ENCODE measurements at places on chromosomes 12 and 14.

- DNase-seq = no peak
Measured at GRCh38 chr12:43120150-43120549, 431.9 kb downstream of the ADAMTS20 start.

DNA sequence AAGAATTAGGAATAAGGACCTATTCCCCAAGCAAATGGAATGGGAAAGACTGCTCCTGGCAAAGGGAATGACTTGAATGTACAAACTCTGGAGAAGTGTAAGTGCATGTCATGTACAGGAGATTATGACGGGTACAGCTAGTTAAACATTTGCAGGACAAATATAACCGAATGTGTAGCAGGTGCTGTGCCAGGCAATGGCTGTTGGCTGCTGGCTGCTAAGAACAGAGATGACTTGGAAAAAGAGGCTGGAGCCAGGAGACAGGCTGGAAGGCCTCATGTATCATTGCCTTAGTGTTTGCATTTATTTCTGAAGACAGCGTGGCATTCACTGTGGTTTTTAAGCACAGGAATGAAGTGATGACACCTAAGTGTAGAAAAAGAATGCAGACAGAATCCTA lies 136.8 kb downstream of the TTC8 start:
- DNase-seq = no peak

- no peak for DNase-seq
Measured at GRCh38 chr12:75994069-75994740, 37.4 kb downstream of the PHLDA1 start.

DNA sequence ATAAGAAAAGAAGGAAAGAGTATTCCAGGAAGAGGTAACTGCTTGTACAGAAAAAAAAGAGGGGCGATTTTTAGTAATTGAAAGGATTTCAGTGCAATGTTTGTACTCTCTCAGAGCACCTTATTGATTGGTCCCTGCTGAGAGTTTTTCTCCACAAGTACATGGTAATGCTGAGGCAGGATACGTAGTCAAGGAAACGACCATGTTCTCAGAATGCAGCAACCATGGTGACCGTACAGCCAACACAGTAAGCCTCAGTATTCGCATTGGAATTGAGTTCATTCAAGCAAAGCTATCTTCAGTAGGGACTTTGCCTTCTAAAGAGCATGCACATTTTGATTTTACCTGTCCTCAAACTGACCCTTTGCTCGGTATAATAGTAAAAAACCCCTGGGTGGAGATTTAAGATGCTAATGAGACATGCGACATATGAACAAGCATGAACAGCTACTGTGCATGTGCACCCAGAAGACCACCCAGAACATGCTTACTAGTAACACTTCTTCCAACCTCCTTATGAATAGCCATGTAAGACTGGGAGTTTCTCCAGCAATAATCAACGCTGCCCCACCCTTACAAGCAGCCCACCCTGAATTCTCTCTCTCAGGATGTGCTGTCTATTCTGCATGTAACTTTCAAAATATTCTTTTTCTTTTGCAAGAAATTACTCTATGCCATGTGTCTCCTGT lies 6.2 kb upstream of the SLC41A2 start:
- DNase-seq = no peak

- no peak for DNase-seq
Measured at GRCh38 chr12:93683410-93683809, 6.2 kb downstream of the CRADD start.

- no peak for DNase-seq
Measured at GRCh38 chr12:2113119-2113912, 60.5 kb downstream of the CACNA1C start.

DNA sequence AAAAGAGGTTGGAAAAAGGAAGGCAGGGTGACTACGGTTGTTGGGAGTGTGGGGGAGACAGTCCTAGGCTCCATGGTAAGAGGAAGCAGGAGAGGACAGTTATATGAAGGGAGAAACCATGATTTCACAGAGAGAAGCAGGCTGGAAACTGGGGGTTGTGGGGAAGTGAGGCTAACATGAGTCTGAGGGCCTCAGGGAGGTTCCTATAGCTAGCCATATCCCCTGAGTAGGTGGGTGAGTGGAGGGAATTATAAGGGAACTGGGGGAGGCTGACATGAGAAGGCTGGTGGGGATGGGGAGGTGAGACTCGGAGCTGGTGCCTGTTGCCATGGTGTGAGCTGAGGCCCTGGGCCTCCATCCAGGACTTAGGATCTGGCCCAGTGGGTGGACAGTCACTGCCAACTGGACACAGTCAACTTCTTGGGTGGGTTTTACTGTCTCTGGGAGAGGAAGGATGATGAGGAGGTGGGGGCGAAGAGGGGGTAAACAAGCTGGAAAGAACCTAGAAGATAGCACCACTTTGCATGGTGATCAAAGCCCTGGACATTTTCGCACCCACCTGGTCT lies 1.4 kb downstream of the RNASE13 start:
- DNase-seq = no peak
